ENCODE measurements at places on chromosomes 2 and 18.

DNA sequence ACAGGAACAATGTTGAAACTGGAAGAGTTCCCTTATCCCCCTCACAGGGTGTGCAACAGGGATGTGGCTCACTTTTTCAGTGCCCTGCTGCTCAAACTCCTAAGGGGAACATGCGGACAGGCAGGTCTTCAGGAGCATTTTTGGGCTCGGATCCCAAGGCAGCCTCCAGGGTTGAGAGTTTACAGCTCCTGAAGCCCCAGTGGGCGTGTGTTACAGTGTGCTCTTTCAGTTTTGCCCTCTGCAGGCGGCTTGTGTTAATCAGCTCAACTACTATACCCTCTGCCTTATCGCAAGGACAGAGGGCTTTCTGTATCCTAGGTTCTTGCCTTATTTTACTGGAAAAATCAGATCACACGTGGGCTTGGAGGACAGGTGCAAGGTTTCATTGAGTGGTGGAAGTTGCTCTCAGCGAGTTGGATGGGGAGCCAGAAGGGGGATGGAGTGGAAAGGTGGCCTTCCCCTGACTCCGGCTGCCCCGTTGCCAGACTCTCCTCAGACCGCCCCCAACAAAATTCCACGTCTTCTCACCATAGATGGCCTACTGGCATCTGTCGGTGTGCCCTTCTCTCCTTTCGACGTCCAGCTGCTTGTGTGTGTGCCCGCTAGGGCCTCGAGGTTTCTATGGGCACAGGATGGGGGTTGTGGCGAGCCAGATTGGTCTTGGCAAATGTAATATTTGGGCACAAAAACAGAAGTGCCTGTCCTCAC, 541.9 kb downstream of the TMX3 start:
- peak; percentile 5 for DNase-seq

GRCh38 chr2:139360654-139361053, 580.5 kb upstream of the NXPH2 start:
- no peak for DNase-seq

- DNase-seq: peak; percentile 72
These were observed 27.5 kb downstream of the ZNF638 start for GRCh38 chr2:71358931-71359671.

DNA sequence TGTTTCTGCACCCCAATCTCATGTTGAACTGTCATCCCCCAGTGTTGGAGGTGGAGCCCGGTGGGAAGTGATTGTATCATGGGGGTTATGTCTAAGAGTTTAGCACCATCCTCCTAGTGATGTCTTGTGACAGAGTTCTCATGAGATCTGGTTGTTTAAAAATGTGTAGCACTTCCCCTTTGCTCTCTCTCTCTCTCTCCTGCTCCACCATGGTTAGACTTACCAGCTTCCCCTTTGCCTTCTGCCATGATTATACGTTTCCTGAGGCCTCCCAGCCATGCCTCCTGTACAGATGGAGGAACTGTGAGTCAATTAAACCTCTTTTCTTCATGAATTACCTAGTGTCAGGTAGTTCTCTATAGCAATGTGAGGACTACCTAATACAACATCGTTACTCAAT, 396.9 kb upstream of the LRATD1 start:
- no peak for DNase-seq

DNA sequence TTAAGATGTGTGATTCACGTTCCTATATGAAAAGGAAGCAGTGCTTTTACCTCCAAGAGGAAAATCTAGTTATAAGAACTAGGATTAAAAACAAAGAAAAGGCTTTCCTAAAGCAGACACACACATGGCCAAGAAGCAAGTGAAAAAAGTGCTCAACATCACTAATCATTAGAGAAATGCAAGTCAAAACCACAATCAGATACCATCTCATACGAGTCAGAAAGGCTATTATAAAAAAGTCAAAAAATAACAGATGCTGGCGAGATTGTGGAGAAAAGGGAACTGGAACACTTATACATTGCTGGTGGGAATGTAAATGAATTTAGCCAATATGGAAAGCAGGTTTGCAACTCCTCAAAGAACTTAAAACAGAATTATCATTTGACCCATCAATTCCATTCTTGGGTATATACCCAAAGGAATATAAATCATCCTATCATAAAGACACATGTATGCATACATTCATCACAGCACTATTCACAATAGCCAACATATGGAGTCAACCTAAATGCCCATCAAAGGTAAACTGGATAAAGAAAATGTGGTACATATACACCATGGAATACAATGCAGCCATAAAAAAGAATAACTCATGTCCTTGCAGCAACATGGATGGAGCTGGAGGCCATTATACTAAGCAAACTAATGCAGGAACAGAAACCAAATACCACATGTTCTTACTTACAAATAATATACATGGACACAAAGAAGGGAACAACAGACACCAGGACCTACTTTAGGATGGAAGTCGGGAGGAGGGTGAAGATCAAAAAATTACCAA, 285.3 kb downstream of the RAD51AP2 start:
- no peak for DNase-seq

- no peak for DNase-seq
These were observed 221.2 kb upstream of the APCDD1 start for GRCh38 chr18:10233082-10233875.

DNA sequence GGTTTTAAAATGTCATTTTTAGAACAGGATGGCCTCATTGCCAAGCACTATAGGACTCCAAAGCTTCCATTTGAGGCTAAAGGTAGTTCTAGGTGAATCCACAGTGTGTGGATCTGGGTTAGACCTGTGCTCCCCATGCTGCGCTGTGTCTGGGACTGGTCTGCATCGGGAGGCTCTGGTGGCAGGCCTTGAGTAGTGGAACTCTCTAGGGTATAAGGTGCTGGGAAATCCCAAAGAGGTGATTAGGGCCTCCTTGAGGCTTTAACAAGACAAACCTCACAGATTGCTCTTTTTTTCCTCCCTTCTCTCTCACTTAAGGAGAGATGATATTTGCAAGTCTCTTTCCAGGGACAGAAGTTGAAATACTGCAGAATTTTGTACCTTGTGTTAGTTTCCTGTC, 9.3 kb downstream of the SEC11C start:
- DNase-seq: no peak

GRCh38 chr2:163062524-163062923, 224.0 kb upstream of the KCNH7 start:
- DNase-seq: no peak

DNA sequence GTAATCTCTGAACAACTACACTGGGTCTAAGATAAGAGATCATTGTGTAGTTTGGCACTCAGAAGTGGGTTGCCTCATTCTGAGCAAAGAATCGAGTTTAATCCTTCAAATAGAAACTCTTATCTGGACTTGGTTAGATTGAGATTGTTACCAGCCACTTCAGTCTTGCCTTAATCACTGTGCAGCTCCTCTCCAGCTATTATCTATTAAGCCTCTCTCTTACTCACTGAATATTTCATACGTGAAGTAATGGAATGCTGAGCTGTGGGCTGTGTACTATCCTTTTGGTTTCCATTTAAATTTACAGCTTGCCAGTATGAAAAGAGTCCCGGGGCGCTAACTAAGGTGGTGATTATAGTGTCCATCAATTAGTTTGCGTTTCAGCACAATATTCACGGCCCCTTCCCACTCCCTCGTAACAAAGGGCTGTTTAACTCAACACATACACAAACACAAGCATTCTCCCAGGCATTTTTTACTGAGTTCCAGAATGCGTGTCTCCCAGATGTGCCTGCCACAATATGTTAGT, 65.7 kb upstream of the NCKAP5 start:
- peak; percentile 68 for DNase-seq

DNA sequence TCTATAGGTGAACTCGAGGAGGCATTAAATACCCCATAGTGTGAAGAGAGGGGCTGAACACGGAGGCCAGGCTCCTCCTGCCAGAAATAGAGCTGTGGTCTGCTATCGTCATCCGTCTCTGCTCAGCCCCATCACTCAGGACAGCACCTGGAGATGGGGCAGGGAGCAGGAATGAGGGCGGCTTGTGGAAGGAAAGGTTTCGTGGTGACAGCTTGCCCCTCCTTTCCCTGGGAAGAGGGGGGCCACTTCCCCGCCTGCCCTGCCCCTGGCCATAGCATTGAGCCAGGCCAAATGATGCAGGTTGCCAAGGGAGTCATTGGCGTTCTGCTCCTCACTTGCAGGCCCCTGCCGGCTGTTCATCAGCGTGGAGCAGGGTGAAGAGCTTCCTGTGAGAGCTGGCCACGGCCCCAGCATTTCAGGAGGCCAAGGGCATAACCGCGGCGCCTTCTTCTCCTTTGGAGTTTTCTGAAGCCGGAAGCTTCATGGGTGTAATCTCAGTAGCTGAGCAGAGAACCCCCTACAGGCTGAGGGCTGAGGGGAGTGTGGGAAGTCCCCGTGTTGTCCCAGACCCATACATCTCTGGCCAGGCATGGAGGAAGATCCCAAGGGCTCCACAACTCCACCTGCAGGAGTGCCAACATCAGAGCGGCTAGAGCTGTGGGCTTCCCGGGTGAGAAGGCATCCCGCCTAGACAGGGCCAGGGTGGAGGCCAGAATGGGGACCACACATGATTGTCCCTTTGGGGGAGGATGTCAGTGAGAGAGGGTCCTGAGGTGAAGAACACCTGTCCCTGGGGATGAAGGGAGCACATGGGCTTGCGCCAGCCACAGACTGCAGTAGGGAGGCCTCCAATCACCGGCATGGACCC, 112.5 kb upstream of the GLI2 start:
- DNase-seq: no peak

- peak; percentile 60 for DNase-seq
These were observed 9.8 kb upstream of the ERBB4 start for GRCh38 chr2:212548455-212548819.

GRCh38 chr18:3427944-3428343, 22.0 kb upstream of the TGIF1 start:
- no peak for DNase-seq

DNA sequence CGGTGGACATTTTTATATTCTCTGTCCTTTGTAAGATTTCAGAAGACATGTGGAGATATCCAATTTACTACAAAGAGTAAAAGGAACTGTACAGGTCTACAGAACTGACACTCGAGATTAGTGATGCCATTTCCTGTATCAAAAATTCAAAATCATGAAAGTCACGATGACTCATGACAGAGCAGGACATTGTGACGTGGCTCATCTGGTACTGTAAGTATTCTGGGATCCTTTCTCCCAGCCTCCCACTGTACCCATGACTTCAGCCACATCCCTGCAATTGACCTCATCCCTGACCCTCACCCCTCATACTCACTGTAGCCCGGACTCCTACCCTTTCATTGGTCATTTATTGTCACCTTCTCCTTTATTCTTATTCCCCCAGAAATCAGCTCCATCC, 736.5 kb downstream of the EPHA4 start:
- peak; percentile 47 for DNase-seq

DNA sequence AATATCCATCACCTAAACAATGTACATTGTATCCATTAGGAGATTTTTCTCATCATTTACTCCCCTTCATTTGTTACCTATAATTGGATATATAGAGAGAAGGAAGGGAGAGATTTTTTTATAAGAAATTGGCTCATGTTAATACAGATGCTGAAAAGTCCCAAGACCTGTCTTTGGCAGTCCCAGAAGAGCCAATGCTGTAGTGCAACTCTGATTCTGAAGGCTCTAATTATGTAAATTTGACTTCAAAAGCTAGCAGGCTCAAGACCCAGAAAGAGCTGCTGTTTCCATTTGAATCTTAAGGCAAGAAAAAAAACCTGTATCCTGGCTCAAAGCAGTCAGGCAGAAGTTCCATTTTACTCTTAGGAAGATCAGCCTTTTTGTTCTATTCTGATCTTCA, 1245.5 kb upstream of the FAM98A start:
- no peak for DNase-seq

DNA sequence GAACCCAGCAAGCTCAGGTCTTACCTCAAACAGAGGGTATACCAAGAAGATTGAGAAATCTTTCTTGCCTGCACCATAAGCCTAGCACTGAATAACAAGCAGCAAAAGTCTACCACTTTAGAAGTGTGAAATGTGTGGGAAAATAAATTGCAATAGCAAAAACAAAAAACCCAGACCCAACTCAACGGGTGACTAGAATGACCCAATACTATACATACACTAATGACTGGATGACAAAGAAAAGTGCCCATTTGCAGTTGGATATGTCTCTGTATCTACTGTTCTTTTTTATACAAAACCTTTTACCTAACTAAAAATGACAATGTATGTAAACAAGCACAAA, 950.6 kb downstream of the TRIB2 start:
- no peak for DNase-seq

- DNase-seq: no peak
These were observed 72.6 kb downstream of the ANKRD44 start for GRCh38 chr2:197238043-197238365.

- peak; percentile 61 for DNase-seq
These were observed 19.2 kb upstream of the SIGLEC15 start for GRCh38 chr18:45806226-45806625.

DNA sequence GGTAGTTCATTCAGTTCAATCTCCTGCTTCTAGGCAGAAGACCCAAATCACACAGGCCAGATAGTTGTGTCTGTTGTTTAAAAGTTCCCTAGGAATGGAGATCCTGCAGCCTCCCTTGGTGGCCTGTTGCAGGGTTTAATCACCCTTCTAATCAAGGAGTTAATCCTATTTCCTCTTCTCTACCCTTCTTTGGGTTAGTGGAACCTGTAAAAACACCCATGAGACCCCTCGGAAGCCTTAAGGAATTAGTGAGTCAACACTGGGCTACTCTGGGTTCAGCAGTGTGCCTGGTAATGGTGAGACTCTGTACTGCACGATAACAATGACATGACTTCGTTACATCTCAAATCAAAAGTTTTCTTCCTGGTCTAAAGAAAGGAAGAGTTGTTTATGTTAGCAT, 217.6 kb upstream of the NRP2 start:
- DNase-seq: no peak

DNA sequence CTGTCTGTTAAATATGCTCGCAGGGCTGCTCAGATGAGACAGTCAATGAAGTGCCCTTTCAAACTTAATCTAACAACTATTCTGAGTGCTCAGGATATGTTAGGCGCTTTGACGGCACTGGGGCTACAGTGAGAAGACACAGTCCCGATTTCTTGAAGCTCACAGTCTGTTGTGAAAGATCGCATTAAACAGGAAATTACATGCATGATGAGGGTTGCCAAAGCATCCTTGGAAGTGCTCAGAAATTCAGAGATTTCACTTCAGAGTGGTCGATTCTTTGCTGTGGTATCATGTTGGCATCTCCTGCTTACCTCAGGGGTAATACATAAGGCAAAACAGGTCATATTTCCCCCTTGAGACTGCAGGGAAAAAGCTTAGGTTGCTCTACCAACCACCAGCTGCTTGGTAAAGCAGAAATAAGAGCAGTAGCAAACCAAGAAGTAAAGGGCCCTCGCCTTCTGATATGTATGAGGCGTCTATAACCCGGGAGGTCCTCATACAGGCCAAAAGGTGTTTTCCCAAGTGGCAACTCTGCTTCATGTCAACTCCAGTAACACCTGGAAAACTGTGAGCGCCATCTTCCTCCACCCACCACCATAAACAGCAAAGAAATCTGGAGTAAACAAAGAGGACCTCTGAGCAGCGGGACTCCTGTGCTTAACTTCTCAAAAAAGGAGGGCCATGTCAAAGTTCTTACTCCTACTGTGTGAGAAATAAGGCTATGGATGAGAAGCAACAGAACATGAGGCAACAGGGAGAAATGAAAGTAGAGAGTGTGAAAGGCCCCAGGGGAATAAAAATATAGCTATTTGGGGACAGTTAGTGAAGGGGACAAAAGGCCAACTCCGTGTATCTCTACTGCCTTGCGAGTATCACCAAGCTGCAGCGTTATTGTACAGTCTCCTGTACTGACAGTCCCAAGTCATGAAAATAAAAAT, 79.3 kb downstream of the CLHC1 start:
- DNase-seq: no peak

- no peak for DNase-seq
These were observed 35.5 kb upstream of the AQP4 start for GRCh38 chr18:26901020-26901419.

All from ELR (cell line).